ENCODE measurements at places on chromosomes 13 and 19.
A peak's percentile ranks its signal among the peaks of the same experiment; 100 is the strongest.

GRCh38 chr13:25732111-25732865 is 319.5 kb downstream of the SHISA2 start:
- no peak for DNase-seq

DNA sequence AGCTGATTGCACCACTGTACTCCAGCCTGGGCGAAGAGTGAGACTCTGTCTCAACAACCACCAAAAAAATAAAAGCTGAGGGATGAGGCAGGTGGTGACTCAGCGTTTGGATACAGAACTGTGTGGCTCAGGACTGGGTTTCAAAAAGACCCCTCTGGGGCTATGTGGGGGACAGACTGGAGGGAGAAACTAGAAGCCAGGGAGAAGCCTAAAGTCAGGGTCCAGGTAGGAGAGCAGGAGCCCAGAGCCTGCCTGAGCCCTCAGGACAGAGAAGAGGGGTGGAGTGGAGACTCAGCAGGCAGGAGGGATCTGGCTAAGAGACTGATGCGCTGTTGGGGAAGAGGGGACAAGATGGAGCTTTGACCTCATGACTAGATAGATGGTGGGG is 1.8 kb upstream of the CD37 start:
- no peak for DNase-seq

DNA sequence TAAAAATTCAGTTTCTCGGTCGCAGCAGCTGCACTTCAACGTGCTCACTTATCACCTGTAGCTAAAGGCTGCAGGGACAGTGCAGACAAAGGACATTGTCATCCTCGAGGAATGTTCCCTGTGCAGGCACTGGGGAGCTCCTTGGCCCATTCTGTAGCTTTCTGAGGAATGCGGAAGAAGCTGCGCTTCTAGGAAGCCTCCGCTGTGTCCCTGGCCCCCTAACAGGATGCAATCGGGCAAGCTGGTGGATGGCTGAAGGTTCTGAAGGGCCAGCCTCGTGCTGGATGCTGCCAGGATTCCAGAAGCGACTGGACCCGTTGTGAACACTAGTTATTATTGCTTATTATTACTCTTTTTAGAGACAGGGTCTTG is 8.1 kb downstream of the ANO8 start:
- no peak for DNase-seq

DNA sequence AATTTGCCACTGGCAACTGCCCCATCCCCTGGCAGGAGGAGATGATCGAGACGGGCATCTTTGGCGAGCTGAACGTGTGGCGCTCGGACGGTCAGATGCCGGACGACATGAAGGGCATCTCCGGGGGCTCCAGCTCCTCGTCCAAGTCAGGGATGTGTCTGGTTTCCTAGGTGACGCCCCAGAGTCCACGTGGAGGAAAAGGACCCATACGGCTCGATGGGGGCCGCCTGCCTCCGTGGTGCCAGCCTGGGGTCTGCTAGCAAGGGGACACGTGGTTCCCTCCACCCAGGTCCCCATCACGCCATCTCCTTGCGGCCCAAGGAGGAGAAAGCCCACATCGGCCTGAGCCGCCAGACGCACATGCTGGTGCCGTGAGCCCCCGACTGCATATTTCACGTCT is 23.8 kb upstream of the TMEM255B start:
- DNase-seq: no peak

- DNase-seq: peak; percentile 71
Measured at GRCh38 chr13:97257800-97258799, 36.0 kb downstream of the MBNL2 start.

DNA sequence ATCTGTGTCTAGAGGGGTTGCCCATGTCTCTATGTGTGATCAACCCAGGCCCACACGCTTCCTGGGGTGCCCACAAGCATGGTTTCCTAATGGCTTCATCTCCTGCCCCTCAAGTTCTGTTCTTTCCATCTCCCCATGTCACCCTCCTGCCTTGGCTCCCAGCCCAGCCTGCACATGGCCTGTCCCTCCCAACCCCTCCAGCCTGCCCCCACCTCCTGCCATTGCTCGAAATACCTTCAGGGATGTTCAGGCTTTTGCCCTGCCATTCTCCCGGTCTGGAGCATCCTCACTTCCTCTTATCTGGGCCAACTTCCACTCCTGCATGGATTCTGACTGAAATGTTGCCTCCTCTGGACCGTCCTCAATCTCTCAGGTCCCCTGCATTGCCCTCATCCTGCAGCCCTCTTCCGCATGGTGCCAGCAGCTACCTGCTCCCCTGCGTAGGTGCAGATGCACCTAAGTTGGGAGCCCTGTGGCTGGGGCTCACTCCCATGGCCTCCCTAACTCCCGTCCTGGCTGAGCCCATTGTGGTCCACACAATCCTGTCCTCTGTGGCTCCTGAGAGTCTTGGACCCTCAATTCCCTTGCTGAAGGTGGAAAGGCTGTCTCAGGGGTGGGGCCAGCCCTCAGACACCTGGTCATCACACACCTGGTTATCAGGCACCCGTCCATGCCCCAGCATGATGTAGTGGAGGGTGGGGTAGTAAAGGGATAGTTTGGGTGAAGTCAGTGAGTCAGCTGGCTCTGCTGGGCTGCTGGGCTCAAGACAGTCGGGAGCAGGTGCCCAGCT is 152.1 kb downstream of the URI1 start:
- no peak for DNase-seq

GRCh38 chr13:104683789-104684188 is 1617.6 kb upstream of the SLC10A2 start:
- DNase-seq: no peak

DNA sequence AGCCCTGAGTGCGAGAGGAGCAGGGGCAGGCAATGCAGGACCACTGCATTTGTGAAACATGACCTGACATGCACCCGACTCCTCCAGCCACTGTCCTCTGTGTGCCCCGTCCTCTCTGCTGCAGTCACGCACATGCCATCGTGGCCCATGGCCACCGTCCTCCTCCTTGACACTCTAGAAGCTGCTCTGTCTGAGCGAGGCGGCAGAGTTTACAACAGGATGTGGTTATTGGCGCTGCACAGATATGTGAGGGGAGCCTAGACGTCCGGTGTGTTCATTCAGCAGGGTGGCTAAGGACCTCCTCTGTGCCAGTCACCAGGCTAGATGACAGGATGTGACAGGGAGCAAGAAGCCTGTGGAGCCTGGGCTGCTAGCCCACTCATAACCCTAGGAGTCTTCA is 277.8 kb downstream of the FOXO1 start:
- no peak for DNase-seq

- no peak for DNase-seq
Measured at GRCh38 chr19:34676697-34677385, at the start of gene SCGB2B2. TSS of gene SCGB2B2 (minus strand) at chr19:34677159. CDS start at chr19:34594563, 82,596 bp downstream.

DNA sequence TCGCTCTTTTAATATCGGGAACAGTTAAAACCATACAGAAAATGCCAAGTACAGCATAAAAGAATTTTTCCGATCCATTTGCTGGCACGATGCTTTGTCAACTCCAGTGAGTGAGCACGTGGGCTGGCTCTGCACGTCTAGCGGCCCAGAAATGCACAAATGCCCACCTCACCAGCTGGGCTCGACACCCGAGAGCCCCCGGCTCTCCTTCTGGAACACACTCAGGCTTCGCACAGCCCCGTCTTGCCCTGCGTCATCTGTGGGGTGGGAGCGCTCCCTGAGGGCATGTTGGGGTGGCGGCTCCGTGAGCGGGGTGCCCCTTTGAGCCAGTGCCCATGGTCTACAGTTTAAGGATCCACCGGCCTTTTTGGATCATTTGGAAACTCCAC is 24.5 kb downstream of the ATP4B start:
- no peak for DNase-seq

DNA sequence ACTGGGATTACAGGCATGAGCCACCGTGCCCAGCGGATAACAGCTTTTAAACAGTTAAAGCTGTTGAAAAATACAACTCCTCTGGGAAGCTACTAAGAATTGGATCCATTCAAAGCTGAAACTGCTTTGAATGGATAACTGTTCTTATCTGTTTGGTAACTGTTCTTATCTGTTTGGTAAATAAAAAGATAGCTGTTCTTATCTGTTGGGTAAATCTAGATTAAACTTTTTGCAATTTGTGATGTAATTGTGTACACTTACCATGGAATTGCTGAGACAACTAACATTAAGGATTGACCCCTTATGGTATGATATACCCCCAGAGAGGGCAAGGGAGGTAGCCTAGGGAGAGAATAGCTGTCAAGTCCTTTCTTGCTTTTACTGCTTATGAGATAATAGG is 27.9 kb upstream of the SPART start:
- DNase-seq: no peak

DNA sequence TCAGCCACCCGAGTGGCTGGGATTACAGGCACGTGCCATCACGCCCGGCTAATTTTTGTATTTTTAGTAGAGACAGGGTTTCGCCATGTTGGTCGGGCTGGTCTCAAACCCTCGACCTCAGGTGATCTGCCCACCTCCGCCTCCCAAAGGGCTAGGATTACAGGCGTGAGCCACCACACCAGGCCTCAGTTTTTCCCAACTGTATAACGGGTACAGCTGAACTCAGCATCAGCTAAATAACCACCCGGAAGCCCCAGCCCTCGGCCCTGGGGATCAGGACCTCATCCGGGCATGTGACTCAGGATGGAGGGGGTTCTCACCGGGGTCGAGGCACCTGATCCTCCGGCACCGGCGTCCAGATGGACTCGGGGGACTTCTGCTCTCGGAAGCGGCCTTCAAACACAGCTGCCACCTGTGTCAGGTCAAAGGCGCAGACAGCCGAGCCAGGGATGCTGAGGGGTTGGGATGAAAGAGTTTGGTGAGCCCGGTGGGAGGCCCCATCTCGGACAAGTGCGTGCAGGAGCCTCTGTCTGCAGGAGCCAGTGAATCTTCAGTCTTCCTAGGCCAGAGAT is 8.9 kb downstream of the SEMA6B start:
- DNase-seq: no peak

GRCh38 chr19:4832776-4833175 is 1.3 kb upstream of the TICAM1 start:
- DNase-seq: no peak

- no peak for DNase-seq
Measured at GRCh38 chr19:3549816-3550215, 7.6 kb downstream of the MFSD12 start.

- DNase-seq: no peak
Measured at GRCh38 chr13:85592211-85592610, 207.0 kb downstream of the SLITRK6 start.

GRCh38 chr13:28607187-28607955 is 51.6 kb upstream of the POMP start:
- DNase-seq: no peak

DNA sequence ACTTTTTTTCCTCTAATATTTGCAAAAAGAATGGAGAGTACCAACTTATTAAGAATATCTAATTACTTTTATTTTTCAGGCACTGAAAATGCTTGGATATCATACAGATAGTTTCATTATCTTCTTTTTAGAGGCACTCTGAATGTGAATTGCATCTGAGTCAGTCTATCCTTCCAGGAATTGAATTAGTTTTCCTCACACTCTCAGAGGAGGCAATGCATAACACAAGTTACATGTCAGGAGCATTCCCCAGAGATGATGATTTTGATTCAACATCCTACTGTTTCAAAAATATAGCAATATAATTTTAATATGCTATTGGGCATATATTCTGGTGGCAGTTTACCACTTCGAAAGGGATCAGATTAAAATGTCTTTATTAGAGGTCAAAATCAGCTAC is 1315.4 kb downstream of the PCDH9 start:
- DNase-seq: no peak

DNA sequence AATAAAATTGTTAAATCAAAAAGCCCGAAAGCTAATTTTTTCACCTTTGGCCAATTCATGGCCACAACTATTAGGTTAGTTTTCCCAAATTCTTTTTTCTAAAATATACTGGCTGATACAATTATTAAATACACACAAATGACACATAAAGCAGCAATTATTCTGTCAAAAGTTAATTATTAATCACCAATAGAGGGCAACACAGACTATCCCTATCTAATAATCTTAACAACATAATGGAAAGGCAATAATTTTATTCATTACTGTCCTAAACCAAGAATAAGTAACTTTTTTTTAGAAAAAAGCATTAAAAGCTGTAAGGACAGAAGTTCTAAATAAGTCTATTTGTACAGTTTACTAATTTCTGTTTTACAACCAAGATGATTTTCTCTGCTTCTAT is 51.7 kb downstream of the KATNAL1 start:
- DNase-seq: no peak

DNA sequence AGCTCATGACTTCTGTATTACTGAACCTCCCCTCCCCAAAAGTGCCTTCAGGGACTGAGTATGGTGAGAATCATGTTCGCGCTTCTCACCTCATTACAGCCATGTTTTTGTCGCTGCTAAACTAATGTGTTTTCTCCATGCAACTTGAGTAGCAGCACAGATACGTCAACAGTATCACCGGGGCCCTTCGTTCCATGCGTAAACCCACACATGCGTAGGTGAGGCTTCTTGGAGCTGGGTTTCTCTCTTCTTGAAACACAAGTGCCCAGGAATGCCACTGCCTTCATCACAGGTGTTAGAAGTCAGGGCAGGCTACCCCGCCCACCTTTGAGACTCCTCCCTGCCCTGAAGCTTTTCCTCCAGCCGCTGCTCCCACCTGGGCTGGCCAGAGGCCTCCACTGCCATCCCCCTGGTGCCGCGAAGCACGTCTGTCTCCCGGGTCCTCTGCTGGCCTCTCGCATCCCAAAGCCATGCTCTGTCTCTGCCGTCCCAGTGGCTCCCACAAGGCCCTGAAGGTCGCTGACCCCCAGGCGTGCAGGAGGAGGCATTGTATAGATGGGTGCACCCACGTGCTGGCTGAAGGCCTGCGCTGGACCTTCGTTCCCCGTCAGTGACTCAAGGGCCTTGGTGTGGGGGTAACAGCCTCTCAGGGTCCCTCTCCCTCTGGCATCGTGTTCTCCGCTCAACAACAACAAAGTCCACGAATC is 135.3 kb upstream of the MCF2L start:
- no peak for DNase-seq

Measured in astrocyte of the cerebellum (primary cell).